ENCODE measurements at places on chromosomes 2 and 18.

GRCh38 chr2:83584672-83585071 is 874.4 kb downstream of the SUCLG1 start:
- no peak for DNase-seq

DNA sequence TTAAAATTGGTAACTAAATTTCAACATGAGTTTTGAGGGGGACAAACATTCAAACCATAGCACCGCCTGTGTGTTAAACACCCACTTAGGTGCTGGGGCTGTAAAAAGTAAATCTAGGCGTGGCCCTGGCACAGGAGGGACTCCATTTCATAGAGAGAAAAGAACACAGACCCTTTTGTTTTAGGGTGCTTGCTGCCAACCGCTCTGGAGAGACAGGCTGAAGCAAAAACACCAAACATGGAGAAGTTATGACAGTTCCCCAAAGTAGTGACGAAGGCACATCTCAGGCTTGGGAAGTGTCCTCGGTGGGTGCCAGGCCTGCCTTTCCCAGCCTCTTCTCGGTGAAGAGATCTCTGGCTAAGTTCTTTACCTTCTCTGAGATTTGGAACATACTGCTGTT is 5.1 kb downstream of the ACTG2 start:
- DNase-seq = no peak

GRCh38 chr2:233915128-233915527 is 2.0 kb upstream of the TRPM8 start:
- no peak for DNase-seq

- DNase-seq = no peak
Observed at GRCh38 chr2:167438206-167438605, 549.9 kb downstream of the XIRP2 start.

DNA sequence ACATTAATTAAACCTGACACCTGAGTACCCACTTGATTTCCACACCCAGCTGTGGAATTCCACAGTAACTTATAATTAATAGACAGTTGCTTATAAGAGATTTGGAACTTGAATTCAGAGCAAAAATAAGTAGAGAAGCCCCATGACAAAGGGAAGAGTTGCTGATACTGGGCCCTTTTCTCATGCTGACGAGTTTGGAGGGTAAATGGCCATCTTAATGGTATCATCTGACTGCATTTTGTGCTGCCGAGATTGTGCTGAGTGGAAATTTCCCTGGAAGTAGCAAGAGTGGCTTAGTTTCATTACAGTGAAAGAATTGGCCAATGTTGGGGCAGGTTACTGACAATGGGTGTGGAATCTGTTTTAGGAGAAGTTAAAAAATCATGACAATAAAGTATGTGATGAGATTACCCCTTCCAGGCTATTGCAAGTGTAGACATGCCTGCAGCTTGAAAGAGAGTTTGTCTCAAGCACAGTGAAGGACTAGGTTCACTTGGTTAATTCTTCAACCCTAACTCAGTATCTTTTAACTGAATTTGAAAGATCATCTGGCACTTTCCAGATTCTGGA is 49.9 kb downstream of the VSNL1 start:
- DNase-seq = no peak

- no peak for DNase-seq
Observed at GRCh38 chr2:151067658-151068369, 193.8 kb downstream of the RBM43 start.

All from brain pericyte (primary cell).